ENCODE measurements at places on chromosomes 12 and 14.

DNA sequence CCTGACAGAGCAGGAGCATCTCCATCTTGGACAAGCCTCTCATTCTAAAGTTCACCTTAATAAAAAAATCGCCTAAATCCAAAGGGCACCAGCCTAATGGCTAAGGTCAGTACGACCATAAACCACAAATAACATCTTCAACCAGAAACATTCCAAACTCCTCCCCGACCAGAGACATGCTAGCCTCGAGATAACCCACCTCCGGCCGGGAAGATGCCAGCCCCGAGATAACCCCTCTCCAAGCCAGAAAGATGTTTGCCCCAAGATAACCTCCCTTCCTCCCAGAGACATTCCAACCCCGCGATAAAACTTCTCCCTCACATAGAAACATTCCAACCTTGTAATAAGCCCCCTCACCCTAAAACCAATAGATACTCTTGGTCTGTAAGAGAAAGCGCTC lies 86.8 kb upstream of the PKP2 start:
- no peak for DNase-seq

GRCh38 chr12:92496790-92497189 lies 206.0 kb upstream of the PLEKHG7 start:
- DNase-seq: no peak

DNA sequence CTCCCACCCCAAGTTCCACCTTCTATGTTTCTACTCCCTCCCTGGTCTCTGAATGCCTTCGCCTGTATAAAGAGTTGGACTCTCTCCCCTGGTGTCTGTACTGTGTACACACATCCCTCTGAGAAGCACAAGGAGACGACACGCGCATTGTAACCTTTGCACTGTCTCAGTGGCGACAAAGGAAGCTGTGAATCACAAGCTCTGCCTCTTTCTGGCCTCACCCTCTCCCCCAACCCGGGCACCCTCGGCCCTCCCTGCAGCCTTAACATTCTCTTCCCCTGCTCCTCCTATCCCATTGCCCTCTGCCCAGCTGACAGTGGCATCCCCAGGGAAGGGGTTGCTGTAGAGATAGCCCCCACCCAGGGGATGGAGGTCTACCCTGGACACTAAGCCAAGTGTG lies 2.5 kb upstream of the SMARCD1 start:
- no peak for DNase-seq

DNA sequence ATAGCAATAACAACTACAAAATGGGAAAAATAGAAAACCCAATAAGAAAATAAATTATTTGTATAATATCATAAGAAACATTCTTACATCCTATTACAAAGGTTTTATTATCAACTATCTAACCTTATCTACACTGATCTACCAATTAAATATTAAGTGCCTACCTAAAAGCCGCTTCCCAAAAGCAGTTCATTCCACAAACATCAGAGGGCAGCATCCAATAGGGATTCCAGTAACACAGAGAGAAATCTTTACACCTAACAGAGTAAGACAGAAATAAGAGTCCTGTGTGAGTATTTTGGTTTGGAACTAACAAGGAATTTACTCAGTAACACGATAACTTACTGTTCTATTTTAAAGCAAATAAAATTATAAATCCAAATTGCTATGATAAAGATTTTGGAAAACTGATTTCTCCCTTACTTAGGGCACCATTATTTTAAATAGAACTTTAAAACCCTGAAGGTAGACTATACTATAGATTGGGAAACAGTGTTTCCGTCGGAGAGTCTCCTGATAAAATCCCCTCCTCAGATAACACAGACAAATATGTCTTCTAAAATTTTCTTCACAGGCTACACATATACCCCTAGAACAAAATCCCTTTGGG lies 15.0 kb downstream of the GXYLT1 start:
- peak; percentile 59 for DNase-seq

DNA sequence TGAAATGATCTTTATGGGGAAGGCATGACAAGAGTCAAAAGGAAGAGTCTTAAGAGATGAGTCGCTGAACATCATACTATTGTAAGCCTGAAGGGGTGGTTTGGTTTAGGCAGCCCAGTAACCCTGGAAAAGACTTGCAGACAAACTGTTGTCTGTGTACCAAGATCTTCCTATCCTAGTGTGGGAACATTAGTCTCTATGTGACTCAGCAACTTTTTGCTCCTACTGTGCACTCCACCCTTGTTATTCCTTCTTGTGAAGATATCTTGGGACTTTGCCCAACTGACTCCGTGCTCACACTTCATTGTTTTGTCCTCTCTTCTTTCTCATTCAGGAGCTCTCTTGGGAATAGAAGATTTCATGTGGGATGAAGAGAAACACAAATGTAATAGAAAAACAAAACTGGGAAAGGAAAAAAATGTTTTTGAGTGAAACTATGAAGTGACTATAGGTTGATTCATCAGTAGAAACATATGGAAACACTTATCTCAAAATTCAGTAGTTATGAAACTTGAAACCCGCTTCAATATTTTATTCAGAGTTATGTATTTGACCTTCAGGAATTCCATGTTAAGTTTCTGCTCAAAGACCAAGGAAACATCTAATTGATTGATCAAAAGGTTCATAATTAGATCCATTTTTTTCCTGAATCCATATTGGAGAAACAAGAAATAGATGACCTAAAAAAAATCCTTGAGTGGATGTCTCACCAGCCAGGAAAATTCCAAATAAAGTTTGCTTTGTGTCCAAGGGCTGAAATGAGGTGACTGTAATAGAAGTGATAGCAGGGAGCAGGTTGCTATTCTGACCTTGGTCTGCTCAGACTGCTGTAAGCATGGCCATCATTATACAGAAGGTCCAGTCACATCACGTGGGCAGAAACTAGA lies 67.2 kb downstream of the BTG1 start:
- DNase-seq: peak; percentile 48

DNA sequence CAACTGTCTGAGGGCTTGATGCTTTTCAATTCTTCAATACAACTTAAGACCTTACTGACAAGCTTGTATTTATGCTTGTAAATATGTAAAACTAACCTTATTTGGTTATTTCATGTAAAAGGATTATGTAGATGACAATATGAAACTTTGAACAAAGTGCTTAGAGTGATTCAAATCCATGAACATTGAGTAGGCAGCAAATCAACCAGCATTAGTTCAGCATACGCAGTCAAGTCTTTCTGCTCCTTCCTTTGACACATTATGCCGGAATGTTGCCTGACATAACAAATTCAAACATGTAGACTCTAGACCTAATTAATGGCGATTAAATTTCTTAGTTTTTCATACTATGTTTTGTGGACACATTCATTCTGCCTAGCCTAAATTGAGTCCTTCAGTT lies 105.2 kb downstream of the FGD4 start:
- no peak for DNase-seq

- DNase-seq: no peak
These were observed 14.1 kb downstream of the TRMT61A start for GRCh38 chr14:103543140-103543539.

- no peak for DNase-seq
These were observed 314.3 kb downstream of the RAD51B start for GRCh38 chr14:68133856-68134255.

DNA sequence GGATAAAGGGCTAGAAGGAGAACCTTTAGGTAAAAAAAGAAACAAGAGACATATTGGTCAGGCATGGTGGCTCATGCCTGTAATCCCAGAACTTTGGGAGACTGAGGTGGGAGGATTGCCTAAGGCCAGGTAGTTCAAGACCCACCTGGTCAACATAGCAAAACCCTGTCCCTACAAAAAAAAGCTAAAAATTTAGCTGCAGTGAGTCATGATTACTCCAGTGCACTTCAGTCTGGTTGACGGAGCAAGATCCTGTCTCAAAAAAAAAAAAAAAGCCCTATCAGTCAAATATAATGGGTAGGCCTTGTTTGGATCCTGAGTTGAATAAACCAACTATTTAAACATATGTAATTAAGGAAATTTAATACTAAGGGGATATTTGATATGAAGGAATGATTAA lies 54.2 kb downstream of the PPP1R36 start:
- DNase-seq: no peak

GRCh38 chr12:18165422-18165871 lies 75.5 kb upstream of the RERGL start:
- no peak for DNase-seq

- DNase-seq: no peak
These were observed 277.6 kb downstream of the SOX5 start for GRCh38 chr12:23671881-23672280.

DNA sequence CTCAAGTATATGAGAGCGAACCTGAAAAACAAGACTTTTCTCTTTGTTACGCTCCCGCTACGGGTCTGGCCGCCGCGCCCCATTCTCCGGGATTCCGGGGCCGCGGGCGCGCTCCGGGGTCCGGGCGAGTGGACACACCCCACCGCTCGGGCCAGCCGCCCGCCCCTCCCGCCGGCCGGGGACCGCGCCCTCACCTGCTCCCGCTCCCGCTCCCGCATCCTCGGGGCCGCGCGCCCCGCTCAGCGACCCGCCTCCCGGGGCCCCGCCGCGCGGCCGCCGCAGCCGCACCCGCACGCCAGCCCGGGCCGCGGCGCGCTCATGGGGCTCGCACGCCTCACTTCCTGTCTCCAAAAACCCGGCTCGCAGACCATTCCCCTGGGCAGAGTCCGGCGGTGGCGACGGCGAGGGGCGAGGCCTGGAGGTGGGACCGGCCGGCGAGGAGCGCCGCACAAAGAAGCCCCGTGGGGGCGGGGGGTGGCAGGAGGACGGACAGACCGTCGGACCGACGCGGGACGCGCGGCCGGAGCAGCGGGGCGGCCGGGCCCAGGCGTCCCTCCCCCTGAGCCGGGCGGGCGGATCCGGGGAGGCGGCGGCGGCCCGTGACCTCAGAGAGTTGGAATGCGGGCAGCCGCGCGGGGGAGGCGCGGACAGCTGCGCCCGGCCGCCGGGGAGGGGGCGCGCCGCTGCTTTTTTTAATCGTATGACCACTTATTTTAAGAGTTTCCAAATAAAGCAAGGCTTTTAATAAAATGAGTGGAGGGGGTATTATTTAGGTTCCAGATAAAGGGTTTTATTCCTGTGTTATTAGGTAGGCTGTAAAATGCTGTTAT lies at the start of gene PTPN21:
Gene PTPN21, minus strand, starts transcription at position 551 of the 830 bp plus-strand sequence. CDS start 4,590 bp downstream, outside the sequence.
- peak; percentile 64 for DNase-seq

DNA sequence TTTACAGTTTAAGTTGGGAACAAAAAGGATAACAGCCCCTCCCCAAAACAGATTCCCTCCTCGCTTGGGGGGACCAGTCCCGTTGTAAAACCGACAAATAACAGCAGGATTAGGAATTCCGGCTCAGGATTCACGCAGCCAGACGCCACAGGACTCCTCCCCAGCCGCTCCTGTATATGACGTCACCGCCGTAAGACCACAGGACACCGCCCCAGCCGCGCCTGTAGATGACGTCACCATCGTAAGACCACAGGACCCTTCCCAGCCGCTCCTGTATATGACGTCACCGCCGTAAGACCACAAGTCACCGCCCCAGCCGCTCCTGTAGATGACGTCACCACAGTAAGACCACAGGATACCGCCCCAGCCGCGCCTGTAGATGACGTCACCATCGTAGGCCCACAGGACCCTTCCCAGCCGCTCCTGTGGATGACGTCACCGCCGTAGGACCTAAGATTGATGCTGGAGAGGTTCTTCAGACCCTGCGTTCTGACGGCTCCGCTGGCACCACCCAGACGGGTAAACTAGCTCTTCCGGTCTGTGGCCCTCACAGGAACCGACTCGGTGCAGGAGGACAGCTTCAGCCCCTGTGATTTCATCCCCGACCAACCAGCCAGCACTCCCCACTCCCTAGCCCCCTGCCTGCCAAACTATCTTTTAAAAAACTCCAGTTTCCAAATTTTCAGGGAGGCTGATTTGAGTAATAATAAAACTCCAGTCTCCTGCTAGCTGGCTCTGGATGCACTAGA lies 43.9 kb upstream of the FBRSL1 start:
- peak; percentile 92 for DNase-seq

DNA sequence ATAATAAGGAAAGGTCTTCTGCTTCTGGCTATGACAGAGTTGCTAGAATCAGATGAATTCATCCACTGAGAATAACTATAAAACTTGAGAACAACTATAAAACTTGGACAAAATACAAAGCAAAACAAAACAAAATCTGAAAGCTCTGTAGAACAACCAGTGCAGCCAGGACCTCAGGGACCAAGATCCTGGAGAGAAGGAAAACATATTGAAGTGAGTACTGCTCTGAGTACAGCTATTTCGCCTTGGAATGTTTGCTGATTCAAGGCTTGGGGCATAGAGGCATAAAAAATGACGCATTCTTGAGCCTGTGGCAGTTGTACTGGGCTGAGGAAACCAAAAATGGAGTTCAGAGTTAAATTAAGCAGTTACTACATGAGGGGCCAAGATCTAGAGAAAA lies 21.7 kb downstream of the FOXA1 start:
- no peak for DNase-seq

DNA sequence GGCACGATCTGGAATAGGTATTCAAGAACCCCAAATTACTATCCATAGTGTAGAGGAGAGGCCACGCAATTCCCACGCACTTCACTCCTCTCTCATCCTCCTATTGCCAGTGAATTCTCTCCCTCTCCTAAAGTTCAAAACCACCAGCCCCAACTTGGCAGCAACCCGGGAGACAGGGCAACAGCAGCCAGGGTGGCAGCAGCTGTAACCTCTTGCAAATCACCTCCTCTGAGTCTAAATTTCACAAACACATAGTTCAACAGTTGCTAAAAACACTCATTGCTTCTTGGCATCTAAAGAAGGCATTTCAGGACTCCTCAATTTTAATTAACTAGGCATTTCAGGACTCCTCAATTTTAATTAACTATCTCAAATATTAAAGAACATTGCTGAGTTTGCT lies 37.7 kb upstream of the MANSC4 start:
- DNase-seq: no peak

- DNase-seq: no peak
These were observed 83.3 kb upstream of the HIF1A start for GRCh38 chr14:61611880-61612630.

GRCh38 chr12:129401572-129401971 lies 502.3 kb downstream of the TMEM132D start:
- no peak for DNase-seq

GRCh38 chr12:8644345-8645248 lies 18.0 kb downstream of the MFAP5 start:
- DNase-seq: no peak

DNA sequence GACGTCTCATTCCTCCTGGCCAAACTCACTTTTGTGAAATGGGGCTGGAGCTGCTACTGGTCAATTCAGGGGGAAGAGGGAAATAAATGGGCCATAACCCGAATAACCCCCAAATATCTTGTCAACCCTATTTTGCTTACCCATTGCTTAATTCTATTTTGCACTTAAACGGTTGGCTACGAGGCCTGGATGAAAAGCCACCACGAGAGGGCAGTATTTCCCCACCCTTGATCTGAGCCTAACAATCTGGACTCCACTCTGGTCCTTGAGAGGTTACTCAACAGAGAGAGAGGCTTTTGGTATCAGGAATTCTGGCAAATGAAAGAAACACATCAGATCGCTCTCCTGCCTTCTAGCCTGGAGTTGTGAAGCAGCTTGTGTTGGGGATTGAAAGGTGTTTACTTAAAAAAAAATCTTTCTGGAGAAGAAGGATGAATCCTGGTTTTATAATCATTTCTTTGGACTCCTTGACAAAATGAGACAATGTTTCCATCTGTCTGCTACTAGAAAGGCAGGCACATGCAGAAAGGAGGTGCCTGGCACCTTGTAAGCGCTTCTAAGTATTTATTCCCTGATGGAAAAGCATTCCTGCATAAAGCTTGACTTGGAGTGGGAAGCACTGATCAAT lies 22.4 kb upstream of the FBXO21 start:
- DNase-seq: peak; percentile 81

- DNase-seq: no peak
These were observed 6.2 kb upstream of the KRT84 start for GRCh38 chr12:52391618-52392002.

Measured in erythroblast (primary cell).